ENCODE measurements at places on chromosomes 2 and 18.

- no peak for DNase-seq
These were observed 37.4 kb downstream of the VAPA start for GRCh38 chr18:9951022-9951859.

- no peak for DNase-seq
These were observed 73.5 kb upstream of the CCDC150 start for GRCh38 chr2:196565982-196566381.

- DNase-seq: no peak
These were observed 187.9 kb upstream of the LHCGR start for GRCh38 chr2:48943436-48943835.

- DNase-seq: no peak
These were observed 285.4 kb downstream of the NRXN1 start for GRCh38 chr2:50746526-50746925.

DNA sequence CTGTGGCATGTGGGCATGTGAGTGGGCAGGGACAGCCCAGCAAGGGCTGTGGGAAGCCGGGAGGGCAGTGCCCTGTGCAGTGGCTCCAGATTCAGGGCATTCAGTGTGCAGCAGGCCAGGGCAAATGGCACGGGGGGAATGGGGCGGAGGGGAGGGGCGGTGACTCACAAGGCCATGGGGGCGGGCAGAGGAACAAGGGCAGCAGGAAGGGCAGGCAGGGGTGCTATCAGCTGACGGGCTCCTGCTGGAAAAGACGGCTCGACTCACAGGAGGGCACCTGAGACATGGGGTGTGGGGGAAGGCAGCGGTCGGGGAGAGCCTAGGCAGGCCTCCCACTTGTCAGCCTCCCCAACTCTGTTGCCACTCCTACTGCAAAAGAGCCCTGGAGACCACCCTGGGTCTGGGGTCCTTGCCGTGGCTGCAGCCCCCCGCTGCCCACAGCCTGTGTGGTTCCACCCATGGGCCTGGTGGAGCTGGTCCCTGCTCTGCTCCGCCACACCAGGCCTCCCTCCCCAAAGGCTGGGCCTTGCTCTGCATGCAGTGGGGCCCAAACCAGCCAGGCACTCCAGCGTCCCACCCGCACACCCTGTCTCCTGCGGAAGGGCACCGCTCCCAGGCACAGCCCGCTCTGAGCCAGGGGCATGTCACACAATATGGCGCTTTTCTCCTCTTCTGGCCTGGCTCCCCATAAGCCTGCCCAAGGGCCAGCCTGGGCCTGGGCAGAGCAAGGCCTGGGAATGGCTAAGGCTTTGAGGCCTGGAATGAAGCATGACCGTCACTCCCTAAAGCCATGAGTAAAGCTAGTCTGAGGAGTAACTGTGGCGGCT is 25.9 kb downstream of the HS6ST1 start:
- no peak for DNase-seq

GRCh38 chr2:20970068-20970467 is 73.8 kb downstream of the APOB start:
- DNase-seq: no peak

All from keratinocyte (primary cell).